ENCODE measurements at places on chromosomes 2 and 18.

DNA sequence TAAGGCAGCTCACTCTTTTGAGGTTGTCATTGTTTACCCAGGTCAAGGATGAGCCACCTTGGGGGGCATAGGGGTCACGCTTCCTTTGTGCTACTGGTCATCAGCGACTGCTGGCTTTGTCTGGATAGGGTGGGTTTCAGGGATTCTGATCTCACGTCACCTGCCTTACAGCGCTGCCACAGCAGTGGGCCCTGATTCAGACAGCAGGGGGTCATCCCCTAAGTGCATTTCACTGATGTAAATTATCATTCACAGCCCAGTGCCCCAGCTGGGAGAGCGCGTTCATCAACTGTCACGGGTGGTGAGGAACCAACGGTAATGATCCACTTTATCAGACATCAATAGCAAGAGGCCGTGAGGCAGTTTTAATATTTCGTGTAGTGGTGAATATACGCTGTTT is 291.2 kb downstream of the NEDD4L start:
- no peak for DNase-seq

- no peak for DNase-seq
Measured at GRCh38 chr2:227322530-227323205, 2.4 kb upstream of the MFF start.

DNA sequence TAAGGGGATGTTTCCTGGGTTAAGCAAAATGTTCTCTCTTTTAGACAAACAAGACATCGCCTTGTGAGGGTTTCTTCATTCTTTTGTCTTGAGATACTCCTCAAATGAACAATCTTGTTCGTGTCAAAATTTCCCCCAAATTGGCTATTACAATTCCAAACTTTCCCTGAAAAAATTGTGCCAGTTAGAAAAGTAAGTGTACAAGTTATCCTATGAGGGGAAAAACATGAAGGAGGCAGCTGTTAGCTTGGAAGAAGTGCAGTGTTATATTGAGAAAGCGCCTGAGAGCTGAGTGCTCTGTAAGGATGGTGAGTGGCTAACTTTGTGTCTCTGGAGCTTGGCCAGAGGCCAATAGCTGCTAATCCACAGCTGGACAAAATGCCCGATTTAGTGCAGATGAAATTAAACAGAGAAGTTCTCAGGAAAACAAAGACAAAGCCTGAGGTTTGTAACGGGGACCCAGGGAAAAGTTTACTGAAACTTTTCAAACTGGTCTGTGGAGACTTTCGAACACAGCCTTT is 14.1 kb upstream of the PLEKHH2 start:
- DNase-seq = no peak

DNA sequence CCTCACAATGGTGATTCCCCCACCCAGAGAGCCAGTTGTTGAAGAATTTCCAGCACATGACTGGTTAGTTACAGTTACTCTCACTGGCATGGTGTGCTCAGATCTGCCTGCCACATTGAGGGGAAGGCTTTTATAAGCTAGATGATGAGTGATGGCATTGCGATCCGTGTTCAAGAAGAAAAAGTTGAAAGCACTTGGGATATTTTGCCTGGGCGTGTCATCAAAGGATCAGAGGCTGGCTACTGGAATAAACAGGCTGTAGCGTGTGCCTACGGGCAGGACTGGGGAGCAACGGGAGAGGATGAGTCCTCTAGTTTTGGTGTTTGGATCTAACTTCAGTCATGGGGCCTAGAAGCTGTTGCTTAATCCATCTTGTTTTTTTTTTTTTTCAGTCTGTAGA is 175.0 kb downstream of the SETBP1 start:
- DNase-seq = no peak

DNA sequence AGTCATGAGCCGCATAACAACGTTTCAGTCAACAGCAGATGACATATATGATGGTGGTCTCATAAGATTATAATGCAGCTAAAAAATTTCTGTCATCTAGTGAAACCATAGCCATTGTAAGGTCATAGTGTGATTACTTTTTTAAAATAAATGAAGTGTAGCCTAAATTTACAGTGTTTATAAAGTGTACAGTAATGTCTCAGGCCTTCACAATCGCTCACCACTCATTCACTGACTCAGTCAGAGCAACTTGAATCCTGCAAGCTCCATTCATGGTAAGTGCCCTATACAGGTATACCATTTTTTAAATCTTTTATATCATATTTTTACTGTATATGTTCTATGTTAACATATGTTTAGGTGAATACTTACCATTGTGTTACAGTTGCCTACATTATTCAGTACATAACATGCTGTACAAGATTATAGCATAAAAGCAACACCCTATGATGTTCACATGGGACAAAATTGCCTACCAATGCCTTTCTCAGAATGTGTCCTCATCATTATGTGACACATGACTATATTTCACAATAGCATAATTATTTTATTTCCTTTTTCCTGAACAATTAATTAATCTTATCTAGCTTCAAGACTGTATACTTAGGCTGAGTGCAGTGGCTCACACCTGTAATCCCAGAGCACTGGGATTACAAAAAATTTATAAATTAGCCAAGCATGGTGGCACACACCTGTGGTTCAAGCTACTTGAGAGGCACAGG is 1115.9 kb upstream of the ZEB2 start:
- no peak for DNase-seq

- DNase-seq = no peak
Measured at GRCh38 chr2:107027810-107028209, 141.8 kb upstream of the ST6GAL2 start.

- DNase-seq = no peak
Measured at GRCh38 chr2:240911641-240912265, 5.6 kb downstream of the CROCC2 start.

DNA sequence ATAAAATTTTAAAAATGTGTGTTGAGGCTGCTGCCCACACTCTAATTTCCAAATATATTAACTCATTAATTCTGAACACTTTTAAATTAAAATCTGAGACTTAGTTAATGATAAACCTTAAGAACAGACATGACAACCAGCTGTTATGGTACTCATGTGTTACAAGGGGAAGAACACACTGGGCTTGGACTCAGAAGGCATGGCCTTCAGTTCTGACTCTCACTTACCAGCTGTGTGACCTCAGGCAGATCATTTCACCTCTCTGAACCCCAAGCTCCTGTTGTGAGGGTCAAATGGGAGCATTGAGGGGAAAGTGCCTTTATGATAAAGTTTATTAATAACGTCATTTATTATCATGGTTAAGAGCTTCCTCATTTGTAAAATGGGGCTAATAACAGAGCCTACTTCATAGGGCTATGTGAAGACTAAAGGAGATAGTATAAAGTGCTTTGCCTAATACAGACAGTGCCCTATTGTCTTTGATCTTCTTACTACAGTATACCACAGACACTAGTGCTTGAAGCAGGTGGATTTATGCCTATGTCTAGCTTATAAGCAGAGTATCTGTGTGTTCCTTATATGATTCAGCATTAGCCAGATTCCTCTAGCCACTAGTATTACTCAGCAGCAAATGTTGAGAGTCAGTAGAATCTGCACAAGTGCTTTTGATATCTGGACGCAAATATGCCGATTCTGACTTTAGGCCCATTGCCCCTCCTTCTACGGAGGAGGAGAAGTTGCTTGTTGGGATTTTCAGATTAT is 99.6 kb downstream of the SGPP2 start:
- DNase-seq = no peak

- DNase-seq = peak; percentile 31
Measured at GRCh38 chr2:160294339-160294803, 94.3 kb upstream of the ITGB6 start.

GRCh38 chr18:79853993-79854364 is 56.2 kb downstream of the KCNG2 start:
- no peak for DNase-seq

DNA sequence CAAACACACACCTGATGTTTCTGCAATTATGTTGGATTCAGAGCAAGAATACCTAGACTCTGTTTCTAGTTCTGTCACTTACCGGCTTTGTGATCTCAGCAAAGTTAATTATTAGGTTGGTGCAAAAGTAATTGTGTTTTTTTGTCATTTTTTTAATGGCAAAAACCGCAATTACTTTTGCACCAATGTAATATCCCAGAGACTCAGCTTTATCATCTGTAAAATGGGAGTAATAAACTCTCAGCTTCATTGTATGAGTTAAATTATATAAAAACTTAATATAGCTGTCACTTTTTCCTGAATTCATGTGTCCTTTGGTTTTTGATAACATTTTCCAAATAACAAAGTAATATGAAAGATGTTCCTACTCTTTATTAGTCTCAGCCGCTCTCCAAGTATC is 251.7 kb downstream of the TRIB2 start:
- DNase-seq = no peak

DNA sequence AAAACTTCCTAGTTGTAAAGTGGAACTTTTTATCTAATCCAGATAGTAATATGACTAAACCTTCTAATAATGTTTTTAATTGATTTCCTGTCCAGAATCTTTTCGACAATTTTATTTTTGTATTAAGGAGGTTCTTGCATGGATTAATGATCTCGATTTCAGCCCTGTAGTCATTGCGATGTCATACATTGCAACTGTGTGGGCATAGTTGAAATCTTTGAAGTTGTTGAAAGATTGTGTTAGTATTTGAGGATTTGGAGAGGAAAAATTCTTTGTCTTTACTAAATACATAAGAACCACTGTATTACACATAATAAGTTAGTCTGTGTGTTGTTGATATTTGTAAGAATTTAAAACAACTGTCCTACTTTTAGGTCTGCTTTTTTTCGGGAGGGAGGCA is 31.1 kb downstream of the ACSL3 start:
- DNase-seq = no peak

DNA sequence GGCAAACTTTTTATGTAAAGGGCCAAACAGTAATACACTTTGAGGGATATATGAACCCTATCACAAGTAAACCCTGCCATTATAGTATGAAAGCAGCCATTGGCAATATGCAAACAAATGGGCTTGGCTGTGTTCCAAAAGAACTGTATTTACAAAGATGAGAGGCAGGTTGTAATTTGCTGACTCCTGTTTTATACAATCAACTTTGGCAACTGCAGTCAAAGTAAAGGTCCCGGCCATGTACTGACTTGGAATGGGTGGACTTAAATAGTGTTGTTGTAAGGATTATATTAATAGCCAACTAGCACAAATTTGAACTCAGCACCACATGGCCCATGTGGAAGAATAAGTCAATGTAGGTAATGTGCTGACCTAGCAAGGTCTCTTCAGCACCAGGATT is 223.4 kb downstream of the WDPCP start:
- no peak for DNase-seq

GRCh38 chr2:18093196-18093595 is 214.7 kb downstream of the KCNS3 start:
- no peak for DNase-seq

GRCh38 chr18:3653263-3653850 is 203.4 kb downstream of the TGIF1 start:
- no peak for DNase-seq

DNA sequence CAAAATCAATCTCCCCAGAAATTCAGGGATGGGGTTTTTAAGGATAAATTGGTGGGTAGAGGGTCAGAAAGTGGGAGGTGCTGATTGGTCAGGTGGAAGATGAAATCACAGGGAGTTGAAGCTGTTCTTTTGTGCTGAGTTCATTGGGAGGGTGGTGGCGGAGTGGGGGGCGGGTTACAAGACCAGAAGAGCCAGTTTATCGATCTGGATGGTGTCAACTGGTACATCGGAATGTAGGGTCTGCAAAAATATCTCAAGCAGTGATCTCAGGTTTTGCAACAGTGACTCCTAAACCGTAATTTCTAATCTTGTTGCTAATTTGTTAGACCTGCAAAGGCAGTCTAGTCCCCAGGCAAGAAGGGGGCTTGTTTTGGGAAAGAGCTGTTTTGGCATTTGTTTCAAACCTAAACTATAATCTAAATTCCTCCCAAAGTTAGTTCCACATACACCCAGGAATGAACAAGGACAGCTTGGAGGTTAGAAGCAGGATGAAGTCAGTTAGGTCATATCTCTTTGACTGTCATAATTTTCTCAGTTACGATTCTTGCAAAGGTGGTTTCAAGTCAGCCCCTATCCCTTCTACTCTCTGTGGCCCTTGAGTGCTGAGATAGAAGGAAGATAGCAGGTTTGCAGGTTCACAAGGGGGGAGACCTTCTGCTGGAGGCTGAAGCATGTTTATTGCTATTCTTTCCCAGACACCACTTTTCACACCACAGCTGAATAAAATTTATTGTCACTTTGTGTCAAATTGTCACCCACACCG is 12.3 kb upstream of the CXXC1 start:
- DNase-seq = no peak

DNA sequence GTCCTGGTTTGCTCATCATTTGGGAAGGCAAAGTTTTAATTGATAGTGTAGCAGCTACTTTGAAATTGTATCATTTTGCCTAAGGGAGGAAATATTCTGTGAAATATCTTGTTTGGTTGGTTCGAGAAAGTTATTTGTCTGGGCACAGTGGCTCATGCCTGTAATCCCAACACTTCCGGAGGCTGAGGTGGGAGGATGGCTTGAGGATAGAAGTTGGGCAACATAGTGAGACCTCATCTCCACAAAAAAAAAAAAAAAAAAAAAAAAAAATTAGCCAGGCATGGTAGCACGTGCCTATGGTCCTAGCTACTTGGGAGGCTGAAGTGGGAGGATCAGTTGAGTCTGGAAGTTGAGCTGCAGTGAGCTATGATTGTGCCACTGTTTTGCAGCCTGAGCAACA is 3.1 kb upstream of the ADGRF3 start:
- no peak for DNase-seq

DNA sequence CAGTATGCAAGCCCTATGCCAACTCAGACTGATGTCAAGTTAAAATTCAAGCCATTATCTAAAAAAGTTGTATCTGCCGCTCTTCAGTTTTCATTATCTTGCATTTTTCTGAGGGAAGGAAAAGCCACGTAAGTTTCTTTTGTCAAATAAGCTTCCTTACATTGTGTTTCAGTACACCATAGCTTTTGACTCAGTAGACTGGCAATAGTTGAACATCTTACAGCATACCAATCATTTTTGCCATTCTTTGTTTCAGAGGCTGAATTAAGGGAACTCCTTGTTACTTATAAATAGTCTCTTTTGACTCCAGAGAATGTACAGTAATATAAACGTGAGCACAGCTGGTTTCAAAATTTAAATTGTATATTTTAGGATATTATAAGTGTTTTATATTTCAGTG is 120.6 kb downstream of the EHBP1 start:
- DNase-seq = no peak

- DNase-seq = no peak
Measured at GRCh38 chr2:111028720-111029119, 92.0 kb upstream of the BCL2L11 start.

Measured in activated CD4-positive, alpha-beta T cell treated with anti-CD3 and anti-CD28 coated beads, Interleukin-2, amount 50 U/mL, for 4 hours (primary cell).